Substantia nigra (tissue), 51 donors: ENCODE measurements at places on chromosomes 11 and 22.

GRCh38 chr11:22337596-22338485, at the start of gene SLC17A6:
Gene SLC17A6, plus strand, starts transcription at chr11:22338381. Its CDS starts 153 bp downstream, at chr11:22338534.
- no peak for DNase-seq

DNA sequence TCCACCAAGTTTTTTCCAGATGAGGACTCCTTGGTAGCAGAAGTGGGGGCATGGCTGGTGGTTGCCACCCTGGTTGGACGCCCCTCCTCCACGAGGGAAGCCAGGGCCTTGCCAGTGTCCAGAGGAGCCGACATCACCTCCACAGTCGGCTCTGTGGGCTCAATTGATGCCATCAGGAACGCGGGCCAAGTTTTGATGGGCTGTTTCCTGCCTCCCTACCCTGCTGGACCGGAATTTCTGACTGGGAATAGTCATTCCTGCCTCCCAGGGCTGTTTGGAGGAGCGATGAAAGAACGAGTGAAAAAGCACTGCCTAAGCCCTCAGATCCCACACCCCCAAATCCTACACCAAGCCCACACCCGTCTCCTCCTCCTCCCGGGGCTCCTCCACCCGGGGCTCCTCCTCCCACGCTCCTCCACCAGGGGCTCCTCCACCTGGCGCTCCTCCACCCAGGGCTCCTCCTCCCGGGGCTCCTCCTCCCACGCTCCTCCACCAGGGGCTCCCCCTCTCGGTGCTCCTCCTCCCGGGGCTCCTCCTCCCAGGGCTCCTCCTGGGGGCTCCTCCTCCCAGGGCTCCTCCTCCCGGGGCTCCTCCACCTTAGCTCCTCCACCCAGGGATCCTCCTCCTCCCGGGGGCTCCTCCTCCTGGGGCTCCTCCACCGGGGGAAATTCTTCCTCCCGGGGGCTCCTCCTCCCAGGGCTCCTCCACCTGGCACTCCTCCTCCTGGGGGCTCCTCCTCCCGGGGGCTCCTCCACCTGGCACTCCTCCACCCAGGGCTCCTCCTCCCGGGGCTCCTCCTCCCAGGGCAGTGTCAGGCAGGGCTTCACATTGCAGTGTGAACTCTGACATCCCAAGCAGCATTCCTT, 10.0 kb upstream of the PRR5 start:
- DNase-seq, result no peak

GRCh38 chr22:50318698-50319411, 8.0 kb downstream of the DENND6B start:
- no peak for DNase-seq

- DNase-seq, result no peak
Measured at GRCh38 chr11:35491231-35491871, 34.1 kb downstream of the PAMR1 start.

GRCh38 chr11:100910808-100911207, 218.8 kb downstream of the PGR start:
- DNase-seq, result no peak

GRCh38 chr11:71268706-71269321, 16.4 kb upstream of the SHANK2 start:
- DNase-seq, result no peak

DNA sequence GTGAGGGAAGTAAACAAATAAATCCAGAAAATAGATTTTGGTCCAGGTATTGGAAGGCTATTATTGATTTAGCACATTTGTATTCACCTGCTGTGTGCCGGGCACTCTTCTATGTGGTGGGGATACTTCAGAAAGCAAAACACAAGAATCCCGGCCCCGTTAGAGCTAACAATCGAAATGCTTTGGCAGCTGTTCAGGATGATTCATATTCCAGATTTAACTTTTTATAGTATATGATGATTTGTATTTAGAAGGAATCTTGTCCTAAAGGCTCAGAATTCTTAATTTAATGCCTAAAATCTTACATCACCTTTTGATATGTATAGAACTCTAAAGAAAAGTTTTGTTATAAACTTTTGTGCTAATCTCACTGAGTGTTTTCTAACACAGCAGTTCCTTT, 28.0 kb downstream of the ZC3H12C start:
- DNase-seq, result no peak

GRCh38 chr11:82831364-82831763, 68.9 kb downstream of the PRCP start:
- DNase-seq, result no peak

- no peak for DNase-seq
Measured at GRCh38 chr11:66782726-66783125, 53.7 kb upstream of the SPTBN2 start.

DNA sequence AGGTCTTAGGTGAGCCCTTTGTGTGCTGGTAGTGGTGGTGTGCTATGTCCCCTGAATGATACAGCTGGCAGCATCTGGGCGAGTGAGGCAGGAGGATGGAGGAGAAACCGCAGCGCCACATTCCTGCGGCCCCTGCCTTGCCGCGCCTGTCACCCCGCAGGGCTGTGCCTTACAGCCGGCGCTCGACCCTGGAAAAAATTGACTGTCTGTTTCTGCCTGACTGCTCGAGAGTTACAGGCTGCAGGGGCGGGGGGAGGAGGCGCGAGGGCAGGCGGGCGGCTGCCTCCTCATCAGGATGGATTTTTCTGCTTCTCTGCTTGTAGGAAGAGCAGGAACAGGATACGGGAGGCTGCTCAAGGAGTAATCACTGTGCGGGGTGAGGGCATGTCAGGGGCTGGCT, 443.4 kb downstream of the MIAT start:
- no peak for DNase-seq

- DNase-seq, result no peak
Measured at GRCh38 chr11:2522631-2523255, 77.9 kb downstream of the KCNQ1 start.
